Dermis blood vessel endothelial cell (primary cell): ENCODE measurements at places on chromosomes 1 and 21. TPM values are rescaled to one million over a fixed set of nuclear protein-coding genes. Genes with fewer than 3 reads are reported as not detected.

DNA sequence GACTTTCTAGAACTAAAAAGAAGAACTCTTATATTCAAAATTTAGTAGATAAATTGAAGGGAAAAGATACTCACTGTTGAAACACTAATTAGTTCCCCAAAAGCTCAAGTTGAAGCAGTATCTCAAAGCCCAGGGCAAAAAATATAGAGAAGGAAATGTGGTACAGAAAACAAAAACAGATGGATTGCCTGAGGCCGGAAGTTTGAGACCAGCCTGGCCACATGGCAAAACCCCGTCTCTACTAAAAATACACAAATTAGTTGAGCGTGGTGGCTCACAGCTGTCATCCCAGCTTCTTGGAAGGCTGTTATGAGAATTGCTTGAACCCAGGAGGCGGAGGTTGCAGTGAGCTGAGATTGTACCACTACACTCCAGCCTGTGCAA lies 36.0 kb downstream of the FAM177B start:
- no peak for DNase-seq

- no peak for DNase-seq
These were observed 135.9 kb upstream of the CHRM3 start for GRCh38 chr1:239250353-239251035.

DNA sequence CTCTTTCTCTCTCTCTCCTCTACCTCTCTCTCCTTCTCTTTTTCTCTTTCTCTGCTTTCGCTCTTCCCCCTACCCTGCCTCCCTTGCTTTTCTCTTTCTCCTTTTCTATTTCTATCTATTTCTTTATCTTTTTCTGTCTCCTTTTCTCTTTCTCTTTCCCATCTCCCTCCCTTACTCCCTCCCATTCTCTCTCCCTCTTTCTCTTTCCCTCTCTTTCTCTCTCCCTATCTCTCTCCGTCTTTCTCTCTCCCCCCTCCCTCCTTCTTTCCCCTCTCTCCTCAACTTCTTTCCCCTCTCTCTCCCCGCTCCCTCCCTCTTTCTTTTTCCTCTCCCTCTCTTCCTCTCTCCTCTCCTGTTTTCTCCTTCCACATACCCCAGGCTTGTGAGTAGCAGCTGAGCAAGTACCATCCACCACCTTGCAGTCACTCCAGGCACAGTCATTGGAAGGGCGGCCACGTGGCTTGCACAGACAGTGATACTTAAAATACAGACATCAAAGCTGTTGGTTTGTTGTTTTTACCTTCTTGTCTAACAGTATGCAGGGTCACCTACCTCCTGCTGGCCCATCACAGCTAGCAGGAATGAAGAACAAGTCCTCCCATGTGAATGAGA lies 209.1 kb upstream of the COA6 start:
- no peak for DNase-seq

DNA sequence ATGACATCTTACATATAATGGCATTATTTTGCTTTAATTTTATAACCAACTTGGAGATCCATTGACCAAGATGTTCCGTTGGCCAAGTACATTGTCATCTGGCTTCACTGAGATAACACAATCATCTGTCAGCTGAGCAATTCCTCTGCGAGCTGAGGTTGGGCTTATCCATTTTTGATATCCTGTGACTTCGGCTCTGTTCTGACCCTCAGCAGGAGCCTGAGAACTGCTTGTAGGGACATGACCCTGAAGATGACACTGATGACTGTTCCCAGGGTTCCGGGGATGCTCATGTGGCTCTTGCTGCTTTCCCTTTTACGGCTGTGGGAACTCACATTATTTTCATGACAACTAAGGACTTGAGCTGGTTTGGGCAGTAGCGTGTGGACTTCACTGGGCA lies 51.2 kb downstream of the TLR5 start:
- DNase-seq: no peak

DNA sequence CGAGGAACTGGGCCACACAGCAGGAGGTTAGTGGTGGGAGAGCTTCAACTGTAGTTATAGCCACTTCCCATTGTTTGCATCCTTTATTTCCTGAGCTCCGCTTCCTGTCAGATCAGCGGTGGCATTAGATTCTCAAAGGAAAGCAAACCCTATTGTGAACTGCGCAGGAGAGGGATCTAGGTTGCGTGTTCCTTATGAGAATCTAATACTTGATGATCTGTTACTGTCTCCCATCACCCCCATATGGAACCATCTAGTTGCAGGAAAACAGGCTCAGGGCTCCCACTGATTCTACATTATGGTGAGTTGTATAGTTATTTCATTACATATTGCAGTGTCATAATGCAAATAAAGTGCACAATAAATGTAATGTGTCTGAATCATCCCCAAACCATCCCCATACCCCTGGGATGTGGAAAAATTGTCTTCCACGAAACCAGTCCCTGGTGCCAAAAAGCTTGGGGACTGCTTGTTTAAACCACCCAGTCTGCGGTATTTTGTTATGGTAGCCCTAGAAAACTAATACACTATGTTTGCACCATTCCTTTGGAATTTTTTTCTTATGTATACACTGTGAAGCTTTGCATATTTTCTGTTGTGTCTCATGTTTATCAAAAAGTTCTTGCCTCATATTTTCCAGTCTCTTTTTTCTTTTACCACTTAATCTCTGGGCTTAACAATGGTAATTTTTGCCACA lies 136.6 kb upstream of the IVNS1ABP start:
- DNase-seq: peak; percentile 49

GRCh38 chr1:35559317-35559944 lies 1.8 kb downstream of the NCDN start:
- no peak for DNase-seq

- peak; percentile 90 for DNase-seq
These were observed 19.0 kb upstream of the PIGV start for GRCh38 chr1:26768755-26769154.

DNA sequence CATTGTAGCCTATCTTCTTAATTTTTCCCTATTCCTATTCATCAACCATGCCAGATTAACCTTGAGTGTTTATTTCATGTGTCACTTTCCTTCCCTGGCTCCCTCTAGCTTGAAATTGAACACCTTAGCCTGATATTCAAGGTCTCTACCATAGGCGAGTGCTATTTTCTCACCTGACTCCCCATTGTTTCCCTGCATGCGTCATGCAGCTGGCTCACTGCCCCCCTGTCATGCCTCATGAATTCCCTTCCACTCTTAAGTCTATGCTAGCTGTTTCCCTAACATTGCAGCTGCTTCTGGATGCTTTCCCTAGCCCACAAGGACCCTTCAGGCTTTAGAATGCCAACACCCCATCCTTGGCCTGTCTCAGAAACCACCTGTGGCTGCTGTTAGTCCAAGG lies 56.7 kb upstream of the CD1D start:
- peak; percentile 69 for DNase-seq

DNA sequence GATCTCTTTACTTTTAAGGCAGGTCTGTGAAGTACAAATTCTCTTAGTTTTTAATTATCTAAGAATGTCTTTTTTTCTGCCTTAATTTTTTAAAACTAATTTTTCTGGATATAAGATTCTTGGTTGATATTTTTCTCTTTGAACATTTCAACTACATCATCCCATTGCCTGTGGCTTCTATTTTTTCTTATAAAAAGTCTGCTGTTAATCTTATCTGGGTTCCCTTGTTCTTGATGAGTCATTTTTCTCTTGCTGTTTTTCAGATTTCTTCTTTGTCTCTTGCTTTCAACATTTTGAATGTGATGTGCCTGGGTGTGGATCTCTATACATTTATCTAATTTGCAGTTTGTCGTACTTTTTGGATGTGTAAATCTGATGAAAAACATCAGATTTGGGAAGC lies 525.2 kb upstream of the PBX1 start:
- no peak for DNase-seq

DNA sequence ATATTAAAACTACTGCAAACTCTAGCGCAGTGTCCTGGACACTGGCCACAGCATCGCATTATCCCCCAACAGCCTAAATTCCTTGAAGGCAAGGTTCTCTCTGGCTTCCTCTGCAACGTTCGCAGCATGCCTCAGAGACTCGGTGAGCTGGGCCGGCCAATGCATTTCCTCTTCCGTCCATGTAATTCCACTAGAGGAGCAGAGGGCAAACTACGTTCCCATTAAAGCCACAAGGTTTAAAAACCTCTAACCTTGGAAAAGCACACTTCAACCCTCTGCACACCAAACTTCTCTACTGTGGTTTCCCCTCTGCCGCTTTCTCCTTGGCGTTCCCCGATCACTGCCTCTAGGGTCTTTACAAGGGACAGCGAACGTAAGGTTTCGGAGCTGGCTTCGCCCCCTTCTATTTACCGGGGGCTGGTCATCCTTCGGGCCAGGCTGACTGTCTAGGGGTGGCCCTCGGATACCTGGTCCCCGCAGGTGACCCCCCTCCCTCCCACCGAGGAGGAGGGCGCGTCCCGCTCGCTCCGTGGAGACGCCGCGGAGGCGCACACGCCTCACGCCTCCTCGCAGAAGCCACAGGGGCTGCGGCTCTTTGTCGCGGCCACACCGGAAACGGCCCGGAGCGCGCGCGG lies 456 bp upstream of the SMYD2 start:
- peak; percentile 67 for DNase-seq

DNA sequence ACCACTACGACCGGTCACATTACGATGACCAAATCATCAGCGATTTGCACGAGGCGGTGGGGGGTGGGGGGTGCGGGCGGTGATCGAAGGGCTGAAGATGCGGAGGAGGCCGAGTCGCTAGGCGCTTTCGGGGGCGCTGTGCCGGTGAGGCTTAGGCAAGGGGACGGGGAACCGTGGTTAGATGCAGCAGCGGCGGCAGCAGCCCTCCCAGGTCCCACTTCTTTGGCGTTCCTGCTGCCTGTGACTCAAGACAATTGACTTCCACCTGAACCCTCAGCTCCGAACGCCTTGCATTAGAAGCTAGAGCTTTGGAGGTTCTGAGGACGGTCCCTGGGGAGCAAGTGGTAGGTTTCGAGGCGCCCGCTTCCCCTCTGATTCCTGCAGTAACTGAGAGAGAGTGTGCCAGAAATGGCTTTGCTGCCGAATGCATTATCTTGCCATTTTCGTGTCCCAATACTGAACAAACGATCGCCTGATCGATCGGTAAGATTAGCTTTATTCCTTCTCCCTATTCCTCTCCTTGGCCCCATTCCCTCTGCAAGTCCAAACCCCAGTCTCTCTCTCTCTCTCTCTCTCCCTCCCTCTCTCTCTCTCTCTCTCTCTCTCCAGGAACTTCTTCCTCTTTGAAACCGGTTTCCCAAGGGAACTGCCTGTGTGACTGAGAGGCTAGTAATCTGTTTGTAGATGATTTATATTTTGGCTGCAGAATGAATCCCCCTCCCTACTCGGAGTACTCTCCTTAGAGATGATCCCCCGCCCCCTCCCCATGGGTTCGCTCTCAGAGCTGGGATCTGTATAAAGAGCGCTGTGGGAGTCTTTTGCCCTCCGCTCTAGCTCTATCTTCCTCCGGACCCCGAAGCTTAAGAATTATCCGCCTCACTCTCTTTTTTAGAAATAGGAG lies 735 bp upstream of the BRINP3 start:
- DNase-seq: peak; percentile 3

DNA sequence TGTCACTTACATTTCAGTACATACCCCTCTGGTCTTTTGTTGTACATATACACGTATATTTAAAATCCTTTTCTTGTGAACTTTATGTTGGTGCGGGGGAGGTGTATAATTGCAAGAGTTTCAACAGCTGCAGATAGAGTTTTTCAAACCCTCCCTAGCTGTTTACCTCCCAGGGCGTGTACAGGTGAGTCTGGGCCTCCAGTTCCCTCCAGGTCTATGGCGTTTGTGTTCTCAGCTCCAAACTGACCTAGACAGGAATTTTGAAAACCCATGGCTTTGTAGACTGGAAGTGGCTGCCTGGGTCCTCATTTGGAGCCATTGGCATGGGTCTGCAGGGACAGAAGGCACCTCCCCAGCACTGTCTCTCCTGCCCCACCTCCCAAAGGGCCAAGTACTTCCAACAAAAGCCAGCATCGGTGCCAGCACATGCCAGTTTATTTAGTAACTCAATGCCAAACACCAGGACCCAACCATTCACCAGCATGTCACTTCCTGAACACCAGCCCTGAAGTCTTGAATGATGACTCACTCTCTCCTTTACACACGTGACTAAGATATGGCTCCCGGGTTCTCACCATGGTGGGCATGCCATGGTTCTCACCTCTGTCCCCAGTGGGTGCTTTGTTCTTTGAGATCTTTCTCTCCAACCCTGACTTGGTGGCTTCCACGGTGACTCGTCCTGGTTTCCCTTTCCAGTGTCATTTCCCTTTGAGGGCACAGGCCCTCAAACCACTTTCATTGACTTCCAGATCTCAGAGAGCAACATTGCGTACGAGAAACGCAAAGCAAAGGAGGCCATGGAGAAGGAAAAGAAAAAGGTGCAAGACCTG lies 57.3 kb upstream of the EFHD2 start:
- DNase-seq: peak; percentile 87

DNA sequence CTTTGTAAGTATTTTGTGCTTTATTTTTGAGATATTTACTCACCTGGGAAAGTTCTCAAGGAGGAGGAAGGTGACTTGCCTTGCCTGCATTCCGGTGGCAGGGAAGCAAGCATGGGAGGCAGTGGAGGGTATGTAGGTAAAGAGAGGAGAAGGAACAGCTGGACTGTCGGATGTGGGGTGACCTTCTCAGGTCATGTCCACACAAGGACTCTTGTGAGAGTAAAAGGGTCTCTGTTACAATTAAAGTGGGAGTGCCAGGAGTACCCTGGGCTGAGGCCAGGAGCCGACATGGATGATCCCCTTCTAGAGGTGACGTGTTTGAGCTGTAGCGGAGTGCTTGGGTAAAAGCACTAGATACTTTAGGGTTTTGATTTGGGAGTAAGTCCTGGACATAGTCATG lies 25.0 kb downstream of the UBE4B start:
- DNase-seq: no peak

GRCh38 chr1:89453123-89453972 lies 71.3 kb upstream of the LRRC8B start:
- no peak for DNase-seq

DNA sequence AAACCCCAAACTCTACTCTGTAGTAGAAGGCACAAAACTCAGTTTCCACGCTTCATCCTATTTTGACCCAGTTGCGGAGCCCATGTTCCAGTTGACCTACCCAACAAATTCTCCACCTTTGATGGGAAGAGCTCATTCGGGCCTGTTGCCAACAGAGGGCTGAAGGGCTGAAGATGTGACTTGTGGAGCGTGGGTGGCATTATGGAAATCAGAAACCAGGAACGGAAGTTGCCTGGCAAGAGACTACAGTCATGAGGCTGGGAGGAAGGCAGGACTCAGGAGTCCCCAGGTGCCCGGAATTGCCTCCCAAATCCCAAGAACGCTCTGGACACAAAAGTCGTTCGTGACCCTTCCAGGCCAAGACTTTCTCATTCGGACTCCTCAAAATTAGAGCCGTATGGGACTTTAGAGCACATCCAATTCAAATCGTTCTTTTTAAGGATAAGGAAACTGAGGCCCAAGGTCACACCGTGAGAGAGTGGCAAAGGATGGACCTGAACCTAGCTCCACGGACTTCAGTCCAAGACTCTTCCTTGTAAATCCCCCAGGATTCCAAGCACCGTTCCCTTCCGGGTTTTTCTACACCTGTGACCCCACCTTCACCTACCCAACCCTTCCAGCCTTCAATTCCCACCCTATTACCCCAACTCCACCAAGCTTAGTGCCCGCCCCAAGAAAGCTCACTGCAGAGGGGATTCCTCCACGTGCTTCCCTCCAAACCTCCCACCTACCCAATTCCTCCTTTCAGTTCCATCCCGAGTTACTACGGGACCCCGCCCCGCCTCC lies 739 bp downstream of the SMG5 start:
- DNase-seq: peak; percentile 46

The FCRL6 gene
- total RNA-seq: not detected in 2 replicates

The ADAM30 gene
- total RNA-seq: not detected in 2 replicates

The TMED5 gene
- 55.8 and 66.9 TPM in 2 replicates for total RNA-seq

The ATAD3C gene
- total RNA-seq: 0.17 and 1.5 TPM in 2 replicates

The IFNLR1 gene
- under 0.01 and 0.05 TPM in 2 replicates for total RNA-seq

The ADGRL4 gene
- total RNA-seq: 157 and 322 TPM in 2 replicates

The LAD1 gene
- 0.09 and 0.68 TPM in 2 replicates for total RNA-seq

The C1orf116 gene
- total RNA-seq: 0.05 and 0.17 TPM in 2 replicates

The SRGAP2B gene
- 130 and 142 TPM in 2 replicates for total RNA-seq
